ENCODE measurements at places on chromosomes 2 and 18.

GRCh38 chr2:9311488-9311887 is 104.9 kb downstream of the ASAP2 start:
- DNase-seq = no peak

DNA sequence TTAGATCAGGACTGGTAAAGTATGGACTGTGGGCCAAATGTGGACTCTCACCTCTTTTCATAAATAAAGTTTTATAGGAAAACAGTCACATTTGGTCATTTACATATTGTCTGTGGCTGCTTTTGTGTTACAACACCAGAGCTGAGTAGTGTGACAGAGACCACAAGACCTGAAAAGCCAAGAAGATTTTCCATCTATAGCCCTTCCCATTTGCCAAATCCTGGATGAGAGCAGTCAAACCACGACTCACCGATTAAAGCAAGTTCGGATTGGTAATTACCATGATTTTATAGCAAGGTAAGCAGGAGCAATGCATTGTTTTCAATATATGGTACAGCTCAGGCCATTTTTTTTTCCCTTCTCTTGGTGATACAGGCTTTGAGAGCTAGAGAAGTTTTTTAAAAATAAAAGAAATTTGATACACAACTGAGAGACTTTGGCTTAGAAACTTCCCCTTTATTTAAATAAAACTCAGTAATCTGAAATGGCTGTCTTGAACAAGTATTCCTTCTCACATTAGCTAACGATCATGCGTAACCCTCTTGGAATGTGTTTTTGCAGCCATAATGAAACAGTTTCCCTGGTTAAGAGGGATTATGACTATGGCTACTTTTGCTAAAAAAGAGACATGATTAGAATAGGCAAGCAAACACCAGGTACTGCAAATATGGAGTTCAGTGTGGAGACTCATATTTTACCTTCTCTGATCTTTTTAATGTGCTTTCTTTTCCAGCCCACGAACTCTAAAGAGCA is 9.5 kb upstream of the MALL start:
- DNase-seq = no peak

- no peak for DNase-seq
Observed at GRCh38 chr2:239790721-239791120, 234.4 kb downstream of the NDUFA10 start.

- no peak for DNase-seq
Observed at GRCh38 chr18:47801817-47802216, 128.6 kb downstream of the SMAD2 start.

DNA sequence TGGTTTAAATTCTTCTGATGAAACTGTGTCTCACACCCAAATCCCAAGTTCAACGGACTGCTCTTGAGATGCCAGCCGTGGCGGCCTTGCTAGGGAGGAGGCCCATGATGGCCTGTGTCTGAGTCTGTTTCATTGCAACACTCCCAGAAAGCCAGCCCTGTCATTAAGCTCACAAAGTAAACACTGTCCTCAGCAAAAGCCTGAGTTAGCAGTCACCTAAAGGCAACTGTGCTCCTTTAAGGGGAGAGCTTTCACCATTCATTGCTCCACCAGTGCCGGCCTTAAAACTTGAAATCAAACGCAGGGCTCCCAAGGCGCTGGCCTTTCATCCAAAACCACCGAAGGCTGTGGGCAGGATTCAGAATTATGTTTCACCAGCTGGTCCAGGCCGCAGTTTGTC is 42.5 kb upstream of the PPP1CB start:
- no peak for DNase-seq

DNA sequence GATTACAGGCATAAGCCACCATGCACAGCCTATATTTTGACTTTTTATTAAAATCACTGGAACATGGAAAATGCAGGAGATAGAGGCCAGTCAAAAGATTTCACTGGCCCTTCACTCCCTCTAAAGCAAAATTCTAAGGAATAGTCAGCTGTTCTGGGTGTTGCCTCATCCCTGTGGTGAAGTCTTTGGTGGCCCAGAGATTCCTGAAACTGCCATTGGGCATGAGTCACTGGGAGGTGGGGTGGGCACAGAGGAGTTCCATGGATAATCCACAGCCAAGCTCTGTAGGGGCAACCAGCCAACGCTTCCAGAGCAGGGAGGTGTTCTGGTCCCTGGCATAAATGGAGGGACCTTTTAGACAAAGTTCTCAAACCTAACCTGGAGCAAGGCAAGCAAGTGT is 89.7 kb upstream of the TTC39C start:
- DNase-seq = no peak

- no peak for DNase-seq
Observed at GRCh38 chr2:166803373-166804000, 84.8 kb upstream of the XIRP2 start.

GRCh38 chr18:21458310-21458709 is 142.2 kb downstream of the ESCO1 start:
- no peak for DNase-seq
